ENCODE measurements at places on chromosomes 7 and 10.

DNA sequence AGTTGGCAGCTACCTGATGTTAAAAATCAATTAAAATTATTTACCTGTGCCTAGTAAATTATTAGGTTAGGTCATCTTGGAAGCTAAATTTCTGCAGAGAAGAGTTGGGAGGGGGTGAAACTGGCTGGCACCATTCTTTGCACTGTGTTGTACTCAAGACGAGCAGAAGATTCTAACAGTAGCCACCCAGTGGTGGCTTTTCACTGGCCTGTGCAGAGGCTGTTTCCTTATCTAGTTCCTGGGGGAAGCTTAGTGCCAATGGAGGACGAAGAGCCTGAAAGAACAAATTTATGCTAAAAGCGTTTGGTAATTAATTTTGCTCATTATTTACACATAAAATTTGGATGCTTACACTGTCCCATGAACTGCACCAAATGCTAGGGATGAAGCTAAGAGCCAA lies 595.3 kb downstream of the XPNPEP1 start:
- DNase-seq = no peak

GRCh38 chr7:3065724-3066143 lies 22.1 kb upstream of the CARD11 start:
- peak; percentile 30 for DNase-seq

- no peak for DNase-seq
Measured at GRCh38 chr10:78467496-78468106, 433.9 kb downstream of the RPS24 start.

DNA sequence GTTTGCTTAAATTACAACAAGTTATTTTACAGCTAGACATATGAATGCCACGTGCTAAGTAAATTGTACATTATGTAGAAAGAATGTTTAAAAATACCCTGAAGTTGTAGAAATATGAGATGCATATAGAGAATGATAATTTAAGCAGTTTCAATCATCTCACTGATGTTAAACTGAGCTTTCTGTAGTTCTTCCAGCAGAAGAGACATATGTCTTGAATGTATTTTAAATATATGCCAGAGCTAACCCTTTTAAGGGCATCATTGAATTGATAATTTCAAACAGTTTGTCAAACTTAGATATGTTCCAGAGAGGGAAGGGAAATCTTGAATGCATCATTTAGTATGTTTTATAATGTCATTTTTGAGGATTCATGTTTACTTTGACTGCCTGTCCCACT lies 255.2 kb downstream of the MDFIC start:
- no peak for DNase-seq

GRCh38 chr7:135177028-135177696 lies 6.7 kb upstream of the CYREN start:
- DNase-seq = no peak

- no peak for DNase-seq
Measured at GRCh38 chr10:5538446-5538845, 13.7 kb downstream of the CALML3 start.

DNA sequence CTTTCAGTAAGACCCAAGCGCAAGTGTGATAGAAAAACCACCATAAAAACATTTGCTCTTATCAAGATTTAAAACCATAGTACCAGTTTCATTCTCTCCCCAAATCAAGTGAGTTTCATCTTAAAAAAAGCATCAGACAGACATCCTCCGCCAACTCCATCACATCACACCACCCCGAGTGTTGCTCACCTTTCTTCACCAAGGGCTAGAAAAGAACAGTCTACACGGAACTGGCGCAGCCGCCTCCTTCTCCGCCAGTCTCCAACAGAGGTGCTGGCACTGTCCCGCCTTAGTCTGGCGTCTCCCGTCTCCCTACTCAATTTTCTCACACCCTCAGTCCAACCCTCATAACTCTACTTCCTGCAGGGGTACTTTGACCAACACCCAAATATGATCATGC lies 46.9 kb upstream of the WIPI2 start:
- DNase-seq = peak; percentile 11

- no peak for DNase-seq
Measured at GRCh38 chr7:100185726-100186125, 8.0 kb downstream of the STAG3 start.

- no peak for DNase-seq
Measured at GRCh38 chr10:35409094-35409582, 72.8 kb downstream of the CCNY start.

DNA sequence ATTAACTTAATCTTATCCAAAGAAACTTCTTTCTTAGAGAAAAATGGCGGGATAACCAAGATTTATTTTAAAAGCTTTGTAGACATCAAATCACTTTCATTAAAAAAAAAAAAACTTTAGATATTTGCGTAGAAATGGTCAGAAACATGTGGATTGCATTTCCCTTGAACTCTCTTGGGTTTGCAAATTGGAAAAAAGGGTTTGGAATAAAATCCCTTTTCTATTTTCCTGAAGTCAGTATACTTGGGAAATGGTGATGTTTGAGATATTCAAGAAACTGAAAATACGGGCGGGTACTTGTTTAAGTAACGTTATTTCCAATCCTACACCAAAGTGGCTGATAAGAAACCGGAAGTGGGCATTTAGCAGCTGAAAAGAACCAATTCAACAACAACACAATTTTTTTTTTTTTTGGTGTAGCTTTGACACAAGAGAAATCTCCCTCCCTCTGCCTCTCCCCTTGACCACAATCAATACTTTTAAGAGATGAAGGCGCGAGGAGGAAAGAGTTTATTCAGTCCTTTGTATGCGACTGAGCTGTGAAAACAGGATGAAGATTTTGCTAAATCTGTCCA lies 13.7 kb upstream of the GFRA1 start:
- no peak for DNase-seq

GRCh38 chr7:138032186-138032585 lies 30.3 kb upstream of the CREB3L2 start:
- no peak for DNase-seq

DNA sequence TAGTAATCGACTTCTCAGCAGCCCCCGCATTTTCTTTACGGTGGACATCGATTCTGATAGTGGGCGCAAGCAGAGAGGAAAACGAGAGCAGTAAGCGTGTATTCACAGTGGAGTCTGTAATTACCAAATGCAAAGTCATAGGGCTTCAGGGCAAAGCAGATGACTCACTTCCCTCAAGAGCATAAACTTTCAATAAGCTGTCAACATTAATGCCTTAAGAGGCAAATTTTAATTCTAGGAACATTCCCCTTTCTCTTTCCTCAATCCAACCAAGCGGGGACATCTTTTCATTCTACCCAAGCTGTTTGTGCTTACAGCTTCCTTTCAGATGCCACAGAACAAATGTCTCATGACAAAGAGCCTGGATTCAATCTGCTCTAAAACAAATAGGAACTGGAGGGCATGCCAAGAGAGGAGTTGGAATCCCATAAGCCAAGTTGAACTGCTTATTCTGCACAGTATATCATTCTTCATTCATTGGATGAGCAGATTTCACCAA lies 48.6 kb downstream of the MALSU1 start:
- DNase-seq = no peak

GRCh38 chr7:11458736-11459483 lies 373.1 kb downstream of the THSD7A start:
- no peak for DNase-seq
